ENCODE measurements at places on chromosomes 7 and 10.

DNA sequence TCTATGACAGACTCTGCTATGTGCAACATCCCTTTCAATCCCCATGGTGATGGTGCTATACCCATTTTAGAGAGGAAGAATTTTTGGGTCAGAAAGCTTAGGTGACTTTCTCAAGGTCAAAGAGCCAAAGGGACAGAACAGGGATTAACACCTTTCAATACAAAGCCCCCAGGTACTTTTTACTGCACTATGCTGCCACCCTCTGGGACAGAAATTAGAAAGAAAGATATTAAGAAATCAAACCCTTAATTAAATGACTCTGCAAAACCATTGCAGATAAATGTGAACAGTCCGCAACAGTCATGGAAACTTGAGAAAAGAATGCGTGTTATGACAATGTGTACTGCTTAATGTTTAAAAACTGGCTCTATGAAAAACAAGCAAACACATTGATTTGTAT lies 673.7 kb downstream of the MAGI2 start:
- DNase-seq = no peak

- no peak for DNase-seq
These were observed 98.5 kb downstream of the GRB10 start for GRCh38 chr7:50684011-50684712.

GRCh38 chr10:60497364-60497763 lies 107.7 kb upstream of the ANK3 start:
- DNase-seq = no peak

- no peak for DNase-seq
These were observed 50.2 kb downstream of the CXCL12 start for GRCh38 chr10:44334621-44335184.

- no peak for DNase-seq
These were observed 90.6 kb downstream of the PIP4K2A start for GRCh38 chr10:22623633-22624253.

GRCh38 chr7:158887594-158887993 lies 31.2 kb downstream of the DYNC2I1 start:
- DNase-seq = no peak

GRCh38 chr10:17257466-17258321 lies 29.7 kb downstream of the VIM start:
- DNase-seq = no peak

- DNase-seq = no peak
These were observed 8.7 kb downstream of the WBP1L start for GRCh38 chr10:102752266-102752930.

GRCh38 chr7:155483245-155483644 lies 25.3 kb downstream of the EN2 start:
- DNase-seq = no peak

DNA sequence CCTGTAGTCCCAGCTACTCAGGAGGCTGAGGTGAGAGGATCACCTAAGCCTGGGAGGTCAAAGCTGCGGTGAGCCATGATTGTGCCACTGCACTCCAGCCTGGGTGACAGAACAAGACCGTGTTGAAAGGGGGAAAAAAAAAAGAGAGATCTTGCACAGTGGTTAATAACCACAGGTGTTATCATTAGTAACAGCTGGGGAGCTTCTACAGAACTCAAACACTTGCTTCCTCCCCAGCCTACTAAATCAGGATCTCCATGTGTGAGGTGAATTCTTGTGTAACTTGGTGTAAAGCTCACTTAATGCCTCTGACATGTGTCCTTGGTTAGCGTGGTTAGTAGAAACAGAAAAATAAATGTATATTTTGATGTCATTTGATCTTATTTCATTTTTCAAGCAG lies 43.9 kb upstream of the BMS1 start:
- no peak for DNase-seq

- DNase-seq = no peak
These were observed 37.4 kb upstream of the CALD1 start for GRCh38 chr7:134741907-134742635.

- no peak for DNase-seq
These were observed 20.6 kb upstream of the PDCD4 start for GRCh38 chr10:110851020-110851612.

- DNase-seq = no peak
These were observed 288.3 kb upstream of the HABP2 start for GRCh38 chr10:113264333-113265131.

GRCh38 chr10:73909540-73910115 lies 1.3 kb upstream of the PLAU start:
- no peak for DNase-seq

GRCh38 chr7:47371733-47372368 lies 210.1 kb downstream of the TNS3 start:
- DNase-seq = no peak

DNA sequence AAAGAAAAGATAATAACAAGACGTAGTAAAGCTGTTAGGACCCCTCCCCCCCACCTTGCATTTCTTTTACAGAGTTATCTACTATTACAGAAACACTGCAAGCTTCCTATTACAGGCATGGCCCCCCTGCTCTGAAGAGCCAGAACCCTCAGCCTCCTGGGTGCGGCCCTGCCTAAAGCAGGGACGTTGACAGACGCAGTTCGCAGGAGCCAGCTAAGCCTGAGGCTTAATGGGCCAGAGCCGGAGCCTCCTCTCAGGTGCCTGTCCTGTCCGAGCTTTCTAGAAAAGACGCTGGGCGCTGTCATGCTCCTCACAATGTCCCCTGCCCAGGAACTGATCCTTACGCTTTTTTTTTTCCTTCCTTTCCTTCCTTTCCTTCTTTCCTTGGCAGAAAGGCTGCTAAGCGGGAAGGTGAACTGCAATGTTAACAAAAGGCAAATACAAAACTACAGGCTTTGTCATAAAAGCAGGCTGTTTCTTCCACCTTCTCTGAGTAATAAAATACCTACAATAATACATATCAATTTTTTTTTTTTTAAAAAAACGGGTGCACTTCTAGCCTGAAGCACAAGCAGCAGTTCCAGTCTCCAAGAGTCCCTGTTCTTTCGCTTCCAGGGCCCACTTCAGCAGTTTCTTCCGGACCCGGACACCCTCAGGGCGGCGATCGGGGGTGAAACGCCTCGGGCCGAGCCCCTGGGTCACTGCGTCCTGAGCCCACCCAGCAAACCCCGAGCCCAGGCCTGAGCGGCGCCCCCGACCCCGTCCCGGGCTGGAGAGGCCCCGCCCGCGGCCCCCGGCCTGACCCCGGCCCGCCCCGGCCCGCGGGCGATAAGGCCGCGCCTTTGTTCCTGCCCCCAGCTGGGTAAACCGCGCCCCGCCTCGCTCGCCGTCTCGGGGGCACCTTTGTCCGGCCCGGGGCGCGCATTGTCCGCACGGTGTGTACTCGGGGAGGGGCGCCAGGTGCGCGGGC lies 11.2 kb downstream of the MNX1 start:
- no peak for DNase-seq

DNA sequence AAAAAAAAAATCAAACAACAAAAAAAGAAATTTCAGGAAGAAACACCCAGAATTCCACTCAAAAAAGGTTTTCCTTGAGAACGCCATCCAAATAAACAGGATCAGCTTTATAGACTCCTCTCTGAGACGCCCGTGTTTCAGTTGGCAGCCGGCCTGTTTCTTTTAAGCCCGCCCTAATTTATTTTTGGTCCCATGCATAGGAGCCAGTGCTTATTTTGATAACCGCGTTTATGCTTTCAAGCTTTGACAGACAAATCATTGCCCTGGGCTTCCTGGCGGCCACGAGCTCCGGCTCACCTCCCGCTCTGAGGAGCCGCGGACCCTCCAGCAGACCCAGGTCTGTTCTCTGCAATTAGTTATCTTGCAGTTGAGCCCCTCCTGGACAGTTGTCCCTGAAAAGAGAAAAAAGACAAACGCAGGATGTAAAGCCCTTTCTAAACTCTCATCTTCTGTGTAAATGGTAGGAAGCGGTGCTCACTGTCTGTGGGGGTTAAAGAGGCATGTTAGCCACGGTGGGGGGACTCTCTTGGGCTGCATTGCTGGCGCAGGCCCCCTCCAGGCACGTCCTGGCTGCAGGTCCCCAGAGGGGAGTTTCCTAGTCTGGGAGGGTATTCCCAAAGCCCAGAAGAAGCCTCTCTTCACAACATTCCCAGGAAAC lies 22.2 kb upstream of the UNCX start:
- DNase-seq = no peak

- no peak for DNase-seq
These were observed 136.3 kb downstream of the DOCK4 start for GRCh38 chr7:112069879-112070321.

GRCh38 chr7:134046594-134047128 lies 80.5 kb upstream of the LRGUK start:
- no peak for DNase-seq

GRCh38 chr10:48496831-48497779 lies 107.8 kb downstream of the ARHGAP22 start:
- no peak for DNase-seq

- no peak for DNase-seq
These were observed 635.0 kb downstream of the REEP3 start for GRCh38 chr10:64156166-64156565.

DNA sequence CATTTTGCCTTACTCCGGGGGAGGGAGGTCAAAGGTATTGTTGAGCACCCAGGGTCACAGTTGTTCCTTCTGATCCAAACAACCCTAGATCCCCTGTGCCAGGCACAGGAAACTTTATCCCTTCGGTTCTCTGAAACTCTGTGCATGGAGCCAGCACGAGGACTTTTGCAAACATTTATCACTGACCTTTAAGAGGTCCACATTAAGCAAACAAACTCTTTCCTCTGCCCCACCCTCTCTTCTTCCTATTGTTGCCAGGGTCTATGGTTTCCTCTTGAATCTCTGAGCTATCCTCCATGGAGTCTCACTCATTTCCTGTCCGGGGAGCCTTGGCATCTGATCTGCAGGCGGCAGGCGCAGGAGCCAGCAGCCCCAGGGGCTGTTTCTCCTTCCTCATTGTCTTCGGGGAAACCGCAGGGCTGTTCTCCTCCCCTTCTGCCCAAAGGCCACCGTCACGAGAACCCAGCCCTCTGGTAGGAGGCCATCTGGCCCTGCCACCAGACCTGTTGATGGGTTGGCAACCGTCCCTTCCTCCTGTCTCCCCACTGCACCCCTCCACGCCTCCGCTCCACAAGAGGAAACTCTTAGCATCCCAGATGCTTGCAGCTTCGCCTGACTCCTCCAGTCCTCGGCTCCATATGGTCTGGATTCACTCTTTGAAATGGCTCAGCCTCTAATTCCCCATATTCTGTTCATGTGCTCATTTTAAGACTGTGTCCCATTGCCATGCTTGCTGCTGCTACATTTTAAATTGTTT lies 327.3 kb upstream of the NRP1 start:
- peak; percentile 17 for DNase-seq

DNA sequence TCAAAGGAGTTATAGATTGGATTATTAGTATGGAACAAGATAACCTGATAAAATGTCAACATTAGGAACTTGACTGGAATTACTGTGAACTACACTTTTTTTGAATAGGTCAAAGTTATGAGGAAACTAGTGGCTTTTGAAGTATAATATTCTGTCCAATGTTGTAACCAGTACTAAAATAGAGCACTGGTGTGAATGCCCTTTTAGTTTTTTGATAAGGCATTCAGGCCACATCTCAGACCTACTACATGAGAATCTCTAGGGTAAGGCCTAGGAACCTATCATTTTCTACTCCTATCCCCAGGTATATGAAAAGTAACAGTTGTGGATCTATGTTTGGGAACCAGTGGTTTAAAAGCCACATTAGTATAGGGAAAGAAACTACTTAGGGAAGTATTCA lies 16.4 kb downstream of the KMT2E start:
- no peak for DNase-seq

DNA sequence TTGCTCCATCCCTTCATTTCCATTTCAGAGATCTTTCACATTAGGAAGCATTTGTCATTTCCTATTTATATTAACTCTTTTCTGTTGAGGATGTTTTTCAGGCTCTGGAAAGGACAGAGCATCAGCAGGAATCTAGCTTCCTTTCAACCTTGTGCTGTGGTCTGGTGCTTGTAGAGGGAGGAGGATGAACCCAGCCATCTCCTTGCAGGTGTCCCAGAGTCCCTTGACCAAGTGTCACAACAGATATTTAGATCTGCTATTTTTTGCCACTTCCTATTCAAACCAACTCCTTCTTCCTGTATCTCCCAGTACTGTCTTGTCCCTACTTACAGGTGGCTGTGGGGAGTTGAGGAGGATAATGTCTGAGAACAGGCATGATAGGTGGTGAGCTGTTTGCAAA lies 742.8 kb downstream of the GRID1 start:
- DNase-seq = no peak

GRCh38 chr7:141433698-141434097 lies 117.5 kb upstream of the AGK start:
- no peak for DNase-seq

GRCh38 chr7:114263219-114263618 lies 151.4 kb upstream of the FOXP2 start:
- no peak for DNase-seq

- no peak for DNase-seq
These were observed 52.9 kb upstream of the CALD1 start for GRCh38 chr7:134726581-134726980.

GRCh38 chr7:105940109-105940508 lies 23.0 kb upstream of the CDHR3 start:
- DNase-seq = no peak

DNA sequence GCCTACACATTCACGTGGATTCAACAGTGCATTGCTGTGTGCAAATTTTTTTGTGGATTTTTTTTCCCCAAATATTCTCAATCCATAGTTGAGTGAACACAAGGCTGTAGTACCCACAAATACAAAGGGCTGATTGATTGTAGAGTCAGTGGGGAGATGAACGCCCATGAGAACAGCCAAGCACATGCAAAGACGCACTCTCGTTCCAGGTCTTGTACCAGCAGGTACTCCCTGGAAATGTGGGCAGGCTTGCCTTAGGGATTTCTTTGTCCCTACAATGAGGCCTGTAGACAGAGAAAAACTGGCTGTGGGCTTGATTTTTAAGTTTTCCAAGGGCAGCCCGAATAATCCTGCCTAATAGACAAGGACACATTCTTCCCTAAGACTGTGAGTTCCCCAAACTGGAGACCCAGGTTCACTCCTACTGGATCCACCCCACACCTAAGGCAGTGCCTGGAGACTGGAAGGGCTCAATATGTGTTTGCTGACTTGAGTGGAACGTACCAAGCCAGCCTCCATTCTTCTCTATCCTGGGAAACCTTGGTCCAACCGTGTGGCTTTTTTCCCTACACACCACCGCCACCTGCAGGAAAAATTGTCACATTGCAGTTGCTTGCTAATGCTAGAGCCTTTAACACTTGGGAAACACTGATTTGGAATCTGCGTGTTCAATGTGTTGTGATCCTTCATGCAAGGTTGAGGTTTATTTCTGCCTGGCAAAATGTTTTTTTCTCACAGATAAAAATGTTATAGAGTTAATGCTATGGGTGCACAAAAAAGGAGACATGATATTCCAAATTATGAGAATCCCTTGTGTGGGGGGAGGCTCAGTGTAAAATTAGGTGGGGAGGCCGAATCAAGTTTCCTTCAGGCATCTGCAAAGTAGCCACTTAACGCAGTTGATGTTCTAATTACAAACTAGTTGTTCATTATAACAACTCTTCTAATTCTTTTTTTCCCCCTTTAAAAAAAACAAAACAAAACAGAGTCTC lies 49.3 kb downstream of the PPP1R17 start:
- no peak for DNase-seq

GRCh38 chr10:124428207-124428777 lies 9.6 kb upstream of the OAT start:
- DNase-seq = no peak

- DNase-seq = no peak
These were observed 38.3 kb downstream of the BEND7 start for GRCh38 chr10:13490503-13490902.

- no peak for DNase-seq
These were observed 106.0 kb downstream of the ADARB2 start for GRCh38 chr10:1631282-1631681.

All from esophagus squamous epithelium (tissue), 5 donors.